ENCODE measurements at places on chromosomes 5 and 9.

DNA sequence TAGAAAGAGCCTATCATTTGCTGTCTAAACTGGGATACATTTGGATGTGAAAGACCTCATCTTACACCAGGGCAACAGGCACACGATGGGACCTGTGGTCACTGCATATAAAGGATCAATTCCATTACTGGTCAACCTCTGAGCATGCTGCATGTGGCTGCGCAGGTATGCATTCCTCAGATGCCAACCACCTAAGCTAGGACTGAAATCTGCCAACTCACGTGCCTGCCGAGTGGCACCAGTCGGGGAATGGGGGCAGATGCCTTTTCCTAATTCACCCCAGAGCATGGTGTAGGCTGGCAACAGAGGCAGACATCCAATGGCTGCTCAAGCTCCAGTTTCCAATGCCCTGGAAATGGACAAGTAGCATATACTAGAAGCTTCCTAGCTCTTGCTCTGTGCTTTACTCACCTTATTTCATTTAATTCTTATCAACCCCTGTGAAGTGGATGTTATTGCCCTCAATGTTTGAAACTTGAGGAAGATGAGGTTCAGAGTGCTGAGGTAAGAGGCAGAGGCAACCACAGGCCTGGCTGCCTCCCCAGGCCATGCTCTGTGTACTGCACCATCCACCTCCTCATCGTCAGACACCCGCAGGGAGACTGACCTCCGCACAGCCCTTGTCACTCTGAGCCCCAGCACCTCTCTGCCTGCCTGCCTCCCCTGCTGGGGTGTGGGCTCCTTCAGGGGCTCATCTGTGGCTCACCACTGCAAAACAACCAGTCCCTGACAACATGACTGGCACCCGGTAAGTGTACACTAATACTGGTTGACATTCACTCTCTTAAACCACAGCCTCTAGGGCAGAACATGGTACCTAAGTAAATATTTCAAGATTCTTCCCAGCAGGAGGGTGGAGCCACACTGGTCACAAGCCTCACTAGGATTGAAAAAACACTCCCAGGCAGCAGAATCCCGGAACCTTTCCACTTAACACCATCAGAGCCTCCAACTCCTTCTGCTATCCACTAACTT is 228.5 kb downstream of the CRB2 start:
- DNase-seq: no peak

DNA sequence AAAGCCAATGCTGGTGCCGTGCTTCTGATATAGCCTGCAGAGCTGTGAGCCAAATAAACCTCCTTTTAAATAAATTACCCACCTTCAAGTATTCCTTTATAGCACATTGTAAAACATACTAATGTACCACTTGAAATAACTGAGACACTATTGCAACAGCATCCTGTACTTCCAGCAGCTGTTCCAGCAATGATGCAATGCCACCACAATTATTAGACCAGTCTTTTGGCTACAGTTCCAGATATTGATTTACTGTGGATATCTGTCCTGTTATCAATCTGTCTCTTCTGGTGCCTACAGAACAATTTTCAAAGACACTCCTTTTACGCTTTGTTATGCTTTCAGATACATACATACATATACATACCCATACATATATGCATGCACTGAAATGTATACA is 567.9 kb downstream of the TAF11L14 start:
- no peak for DNase-seq

GRCh38 chr5:160011471-160011870 is 2.5 kb downstream of the TTC1 start:
- DNase-seq: no peak

- DNase-seq: no peak
Observed at GRCh38 chr5:178777520-178777919, 47.1 kb upstream of the ZNF354A start.

DNA sequence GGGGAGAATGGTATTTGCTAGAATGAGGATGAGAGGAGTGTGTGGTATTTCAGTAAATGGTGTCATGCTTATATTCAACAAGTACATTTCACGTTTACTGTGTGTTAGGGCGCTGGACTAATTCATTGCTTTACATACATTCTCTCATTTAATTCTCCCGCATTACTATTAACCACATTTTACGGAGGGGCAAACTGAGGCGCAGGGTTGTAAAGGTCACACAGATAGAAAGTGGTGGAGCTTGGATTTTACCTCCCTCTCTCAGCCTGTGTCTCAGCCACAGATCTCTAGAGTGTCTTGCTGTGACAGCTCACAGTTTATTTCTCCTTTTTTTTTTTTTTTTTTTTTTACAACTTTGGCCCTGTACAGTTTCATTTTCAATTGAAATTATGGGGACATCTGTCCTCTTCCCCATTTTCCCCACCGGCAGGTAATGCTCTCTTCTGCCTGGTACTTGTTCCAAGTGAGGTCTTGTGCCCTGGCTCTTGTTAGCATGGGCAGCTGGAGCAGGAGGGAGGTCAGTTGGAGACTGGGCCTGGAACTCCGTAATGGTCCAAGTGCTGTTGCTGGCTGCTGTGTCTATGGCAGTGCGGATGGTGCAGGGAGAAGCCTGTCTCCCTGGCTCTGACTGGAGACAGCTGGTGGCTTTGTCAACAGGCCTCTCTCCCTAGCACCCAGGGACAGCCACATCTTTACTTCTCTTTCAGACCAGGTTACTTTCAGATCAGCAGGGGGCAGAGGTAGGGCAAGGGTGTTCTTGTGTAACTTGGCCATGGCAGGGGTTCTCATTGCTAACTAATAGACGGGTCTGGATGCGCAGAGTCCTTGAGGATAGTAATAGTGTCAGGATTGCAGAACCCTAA is 20.5 kb upstream of the NDST1 start:
- no peak for DNase-seq

- no peak for DNase-seq
Observed at GRCh38 chr5:140083120-140083519, 30.8 kb upstream of the PURA start.

GRCh38 chr9:135960411-135961276 is 529 bp downstream of the UBAC1 start:
- no peak for DNase-seq

- DNase-seq: no peak
Observed at GRCh38 chr9:87840134-87840533, 42.5 kb upstream of the SPATA31E1 start.

- DNase-seq: no peak
Observed at GRCh38 chr9:127181595-127182190, 59.3 kb upstream of the ANGPTL2 start.

- no peak for DNase-seq
Observed at GRCh38 chr5:96083361-96083881, 121.8 kb upstream of the ELL2 start.

GRCh38 chr5:139668064-139668880 is 20.1 kb downstream of the CXXC5 start:
- DNase-seq: no peak

DNA sequence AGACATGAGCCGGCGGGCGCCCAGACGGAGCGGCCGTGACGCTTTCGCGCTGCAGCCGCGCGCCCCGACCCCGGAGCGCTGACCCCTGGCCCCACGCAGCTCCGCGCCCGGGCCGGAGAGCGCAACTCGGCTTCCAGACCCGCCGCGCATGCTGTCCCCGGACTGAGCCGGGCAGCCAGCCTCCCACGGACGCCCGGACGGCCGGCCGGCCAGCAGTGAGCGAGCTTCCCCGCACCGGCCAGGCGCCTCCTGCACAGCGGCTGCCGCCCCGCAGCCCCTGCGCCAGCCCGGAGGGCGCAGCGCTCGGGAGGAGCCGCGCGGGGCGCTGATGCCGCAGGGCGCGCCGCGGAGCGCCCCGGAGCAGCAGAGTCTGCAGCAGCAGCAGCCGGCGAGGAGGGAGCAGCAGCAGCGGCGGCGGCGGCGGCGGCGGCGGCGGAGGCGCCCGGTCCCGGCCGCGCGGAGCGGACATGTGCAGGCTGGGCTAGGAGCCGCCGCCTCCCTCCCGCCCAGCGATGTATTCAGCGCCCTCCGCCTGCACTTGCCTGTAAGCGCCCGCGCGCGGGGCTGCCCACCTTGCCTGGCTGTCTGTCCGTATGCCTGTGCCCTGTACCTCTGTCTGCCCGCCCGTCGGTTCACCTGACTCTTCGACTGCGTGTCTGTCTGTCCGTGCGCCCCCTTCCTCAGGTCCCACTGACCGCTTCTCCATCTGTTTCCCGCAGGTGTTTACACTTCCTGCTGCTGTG is 412 bp downstream of the FGF18 start:
- no peak for DNase-seq

DNA sequence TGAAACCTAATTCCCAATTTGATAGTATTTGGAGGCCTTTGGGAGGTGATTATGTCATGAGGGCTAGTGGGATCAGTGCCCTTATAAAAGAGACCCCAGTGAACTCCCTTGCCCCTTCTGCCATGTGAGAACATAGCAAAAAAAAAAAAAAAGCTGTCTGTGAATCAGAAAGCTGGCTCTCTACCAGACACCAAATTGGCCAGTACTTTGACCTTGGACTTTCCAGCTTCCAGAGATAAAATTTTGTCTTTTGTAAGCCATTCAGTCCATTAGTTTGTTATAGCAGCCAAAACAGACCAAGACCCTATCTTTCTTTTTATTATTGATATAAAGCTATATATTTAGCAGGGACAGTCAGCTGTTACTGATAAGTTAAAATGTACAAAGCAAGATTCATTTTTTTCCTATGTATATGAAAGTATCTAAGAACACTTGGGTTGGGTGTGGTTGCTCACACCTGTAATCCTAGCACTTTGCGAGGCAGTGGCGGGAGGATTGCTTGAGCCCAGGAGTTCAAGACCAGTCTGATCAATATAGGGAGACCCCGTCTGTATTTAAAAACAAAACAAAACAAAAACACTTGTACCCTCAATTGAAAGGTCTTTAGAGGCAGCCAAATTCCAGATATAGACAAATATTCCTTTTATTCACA is 8.1 kb upstream of the C5orf24 start:
- DNase-seq: no peak

GRCh38 chr9:72935595-72935994 is 17.3 kb downstream of the ALDH1A1 start:
- no peak for DNase-seq

GRCh38 chr9:15824310-15824709 is 271.5 kb downstream of the CCDC171 start:
- no peak for DNase-seq

DNA sequence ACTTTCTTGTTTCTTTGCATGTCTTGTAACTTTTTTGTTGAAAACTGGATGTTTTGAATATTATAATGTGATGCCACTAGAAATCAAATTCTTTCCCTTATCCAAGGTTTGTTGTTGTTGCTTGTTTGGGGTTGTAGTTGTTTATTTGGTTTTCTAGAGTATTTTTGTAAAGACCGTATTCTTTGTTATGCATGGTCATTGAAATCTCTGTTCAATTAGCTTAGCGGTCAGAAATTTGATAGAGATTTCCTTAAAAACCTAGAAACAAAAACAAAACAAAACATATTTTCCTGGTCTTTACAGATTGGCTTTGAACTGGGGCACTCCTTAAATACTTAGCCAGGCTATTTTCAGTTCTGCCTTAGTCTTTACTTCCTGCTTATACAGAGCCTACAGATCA is 21.9 kb downstream of the SOX30 start:
- DNase-seq: no peak

DNA sequence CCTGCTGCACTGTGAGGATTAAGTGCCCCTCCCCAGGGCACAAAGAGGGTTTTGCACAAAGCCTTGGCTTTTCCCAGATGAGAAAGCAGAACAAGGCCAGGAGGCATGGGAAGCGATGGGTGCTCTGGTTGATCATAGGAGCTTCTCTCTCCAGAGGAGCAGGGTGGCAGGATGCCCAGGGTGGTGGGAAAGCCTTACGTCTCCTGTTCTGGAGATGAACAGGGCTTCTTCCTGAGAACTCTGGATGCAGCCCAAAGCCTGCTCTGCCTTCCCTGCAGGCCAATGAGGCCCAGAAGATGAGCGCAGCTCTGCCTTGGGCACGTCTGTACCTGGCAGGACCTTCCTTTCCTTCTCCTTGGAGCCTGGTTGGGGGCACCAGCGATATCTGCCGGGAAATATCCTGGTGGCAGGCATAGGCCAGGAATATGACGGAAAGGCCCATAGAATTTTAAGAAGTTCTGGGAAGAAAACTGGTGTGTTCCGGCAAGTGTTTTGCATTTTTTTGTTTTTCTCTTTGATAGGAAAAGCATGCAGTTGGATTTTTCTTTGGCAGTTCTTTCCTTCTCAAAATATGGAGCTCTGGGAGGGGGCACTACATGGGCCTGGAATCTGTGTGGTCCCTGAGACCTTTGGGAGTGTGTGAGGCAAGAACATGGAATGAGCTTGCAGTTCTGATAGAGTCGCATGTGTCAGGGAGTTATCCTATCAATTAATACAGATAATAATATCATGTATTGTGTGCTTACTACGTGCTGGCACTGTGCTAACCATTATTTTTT is 253.2 kb upstream of the KLF4 start:
- DNase-seq: no peak

- DNase-seq: no peak
Observed at GRCh38 chr5:128237000-128237399, 153.4 kb downstream of the SLC12A2 start.

DNA sequence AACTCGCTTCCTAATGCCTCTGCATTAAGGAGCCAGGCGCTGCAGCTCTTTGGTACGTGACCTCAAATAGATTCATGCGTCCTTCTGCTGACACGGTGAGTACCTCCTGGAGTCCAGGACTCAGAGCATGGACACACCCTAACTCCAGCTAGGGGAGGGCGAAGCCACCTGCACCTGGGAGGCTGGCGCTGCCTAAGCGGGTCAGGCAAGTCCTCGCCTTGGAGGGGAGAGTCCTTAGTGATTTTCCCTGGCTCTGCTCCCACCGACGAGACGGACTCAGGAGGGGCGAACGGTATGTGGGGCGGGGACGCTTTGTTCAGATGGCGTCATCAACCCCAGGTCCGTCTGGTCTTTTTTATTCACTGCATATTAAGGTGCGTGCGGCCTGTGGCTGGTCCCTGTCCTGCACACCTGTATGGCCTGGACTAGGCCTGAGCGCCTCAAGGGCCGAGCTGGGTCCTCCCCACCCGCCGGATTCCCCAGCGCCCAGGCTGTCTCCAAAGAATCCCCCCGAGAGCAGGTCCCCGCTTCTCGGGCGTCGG is 50.3 kb downstream of the NSUN2 start:
- no peak for DNase-seq

GRCh38 chr5:152529440-152529839 is 124.4 kb upstream of the NMUR2 start:
- no peak for DNase-seq

GRCh38 chr9:129774791-129775447 is 22.1 kb upstream of the PTGES start:
- no peak for DNase-seq

GRCh38 chr5:10248378-10249260 is 1.1 kb downstream of the ATPSCKMT start:
- DNase-seq: no peak

DNA sequence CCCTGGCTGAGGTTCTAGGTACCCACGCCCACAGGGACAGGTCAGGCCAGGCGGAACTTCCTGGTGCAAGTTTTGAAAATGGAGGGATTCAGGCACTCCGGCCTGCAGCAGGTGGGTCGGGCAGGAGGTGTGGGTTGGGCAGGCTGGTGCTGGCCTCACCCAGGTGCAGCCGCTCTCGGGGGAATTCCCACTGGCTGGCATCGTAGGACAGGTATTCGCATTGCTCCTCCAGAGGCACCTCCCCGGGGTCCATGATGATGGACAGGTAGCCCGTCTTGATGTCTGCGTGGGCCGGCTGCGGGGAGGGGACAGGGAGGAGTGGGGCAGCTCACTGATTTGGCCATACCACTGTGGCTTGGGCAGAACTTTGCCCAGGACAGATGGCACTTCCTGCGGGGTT is 28.7 kb upstream of the SCGB3A1 start:
- DNase-seq: no peak
